ENCODE measurements at places on chromosomes 16 and 17.

DNA sequence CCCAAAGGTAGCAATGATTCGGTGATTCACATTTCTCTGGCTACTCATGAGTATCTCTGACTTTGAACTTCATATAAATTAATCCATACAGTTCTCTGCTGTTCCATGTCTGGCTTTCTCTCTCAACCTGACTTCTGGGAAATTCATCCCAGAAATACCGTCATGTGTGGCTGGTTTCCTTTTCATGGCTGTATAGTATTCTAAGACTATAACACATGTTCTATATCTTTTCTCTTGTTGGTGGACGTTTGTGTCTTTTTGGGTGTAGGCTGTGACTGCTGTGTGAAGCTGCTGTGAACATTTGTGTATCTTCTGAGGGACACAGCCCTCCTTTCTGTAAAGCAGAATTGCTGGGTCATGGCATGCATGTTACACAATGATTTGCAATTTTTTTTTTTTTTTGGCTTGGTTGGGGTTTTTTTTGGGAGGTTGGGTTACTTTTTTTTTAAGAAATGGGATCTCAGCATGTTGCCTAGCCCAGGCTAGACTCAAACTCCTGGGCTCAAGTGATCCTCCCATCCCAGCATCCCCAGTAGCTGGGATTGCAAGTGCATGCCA, 6.3 kb downstream of the TTYH2 start:
- DNase-seq = no peak

GRCh38 chr16:4021070-4021779, 95.0 kb downstream of the ADCY9 start:
- no peak for DNase-seq

DNA sequence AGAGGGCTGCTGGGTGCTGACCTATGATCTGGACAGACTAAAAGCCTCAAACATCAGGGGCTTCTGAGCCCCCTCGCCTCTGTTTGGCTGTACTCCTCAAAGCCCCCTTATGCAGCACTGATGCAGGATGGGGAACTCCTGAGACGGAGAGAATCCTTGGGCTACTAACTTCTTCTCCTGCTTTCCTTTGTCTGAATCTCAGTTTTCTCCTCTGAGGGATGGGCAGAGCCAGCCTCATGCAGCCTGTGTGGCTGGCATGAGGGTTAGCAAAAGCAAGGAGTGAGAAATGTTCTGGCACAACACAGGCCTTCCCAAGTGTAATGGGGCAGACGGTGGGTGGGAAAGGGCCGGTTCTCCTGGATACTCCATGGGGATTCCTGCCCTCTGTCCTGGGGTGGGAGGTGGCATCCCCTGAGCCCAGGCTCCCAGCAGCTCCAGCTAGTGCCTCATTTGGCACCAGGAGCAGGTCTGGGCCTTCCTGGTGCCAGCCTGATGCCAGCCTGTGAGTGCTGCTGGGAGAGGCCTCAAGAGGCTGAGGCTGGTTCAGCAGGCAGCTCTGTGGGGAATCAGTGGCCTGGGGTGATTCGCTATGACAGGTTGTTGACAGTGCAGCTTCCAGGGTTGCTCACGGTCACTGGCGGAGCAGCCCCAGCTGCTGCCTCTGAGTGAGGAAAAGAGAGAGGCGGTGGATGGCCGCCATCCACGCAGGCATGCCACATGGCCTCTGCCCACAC, 4.0 kb upstream of the BRD7 start:
- no peak for DNase-seq

DNA sequence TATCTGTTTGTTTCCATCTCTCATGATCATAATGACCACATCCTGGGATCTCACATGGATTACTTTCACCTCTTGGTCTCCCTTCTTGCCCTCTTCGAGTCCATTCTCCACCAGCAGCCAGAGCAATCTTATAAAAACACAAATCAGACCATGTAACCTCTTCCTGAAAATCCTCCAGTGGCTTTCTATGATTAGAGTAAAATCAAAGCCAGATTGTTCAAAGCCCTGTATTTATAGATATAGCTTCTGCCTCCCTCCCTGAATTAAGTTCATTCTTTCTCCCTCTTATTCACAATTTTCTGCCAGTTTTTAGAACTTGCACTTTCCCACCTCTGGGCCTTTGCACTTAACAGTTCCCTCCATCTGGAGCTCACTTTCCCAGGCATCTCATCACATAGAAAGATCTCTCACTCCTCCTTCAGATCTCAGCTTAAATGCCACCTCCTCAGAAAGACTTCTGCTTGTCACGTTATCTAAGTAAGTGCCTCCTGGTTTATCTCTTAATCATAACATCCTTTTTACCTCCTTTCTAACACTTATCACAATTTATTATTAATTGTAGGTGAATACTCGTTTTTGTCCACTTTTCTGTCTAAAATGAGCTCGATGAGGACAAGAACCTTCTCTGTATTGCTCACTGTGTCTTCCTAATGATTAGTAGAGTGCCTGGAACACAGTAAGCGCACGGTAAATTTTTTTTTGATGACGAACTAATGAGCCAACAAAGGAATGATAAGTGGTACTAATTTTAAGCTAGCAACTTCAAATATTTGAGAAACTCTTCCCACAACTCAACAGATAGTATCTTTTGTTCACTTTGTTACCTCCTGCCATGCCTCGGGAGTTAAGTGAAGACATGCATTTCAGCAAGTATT, 80.5 kb downstream of the CYB561 start:
- no peak for DNase-seq

- no peak for DNase-seq
Observed at GRCh38 chr17:46758614-46759013, 59.9 kb downstream of the WNT3 start.

GRCh38 chr17:81582749-81583148, 30.6 kb upstream of the FAAP100 start:
- no peak for DNase-seq

DNA sequence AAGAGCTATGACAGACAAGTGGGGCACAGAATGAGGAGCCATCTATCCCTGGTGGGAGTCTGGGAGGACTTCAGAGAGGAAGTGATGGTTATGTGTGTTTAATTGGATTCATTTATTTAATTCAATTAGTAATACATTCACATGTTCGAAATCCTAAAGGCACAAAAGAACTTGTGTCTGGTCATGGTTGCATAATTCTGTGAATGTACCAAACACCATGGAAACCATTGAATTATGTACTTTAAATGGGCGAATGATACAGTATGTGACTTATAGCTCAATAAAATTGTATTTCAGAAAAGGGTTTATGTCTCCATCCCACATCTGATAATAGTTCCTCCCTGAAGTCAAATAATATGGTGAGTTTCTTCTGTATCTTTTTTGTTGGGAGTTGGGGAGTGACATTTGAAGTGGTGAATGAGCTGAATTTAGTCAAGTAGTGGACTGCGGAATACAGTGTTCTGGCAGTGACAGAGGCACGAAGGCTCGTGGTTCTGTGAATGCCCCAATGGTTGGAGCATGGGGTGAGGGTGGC, 19.8 kb upstream of the G6PC1 start:
- no peak for DNase-seq

- no peak for DNase-seq
Observed at GRCh38 chr16:85584267-85584666, 28.9 kb upstream of the GSE1 start.

Measured in left renal cortex interstitium (tissue), 4 donors.